ENCODE measurements at places on chromosomes 5 and 9.

- DNase-seq = no peak
These were observed 7.8 kb downstream of the FOXI1 start for GRCh38 chr5:170113522-170113900.

- no peak for DNase-seq
These were observed 103.3 kb downstream of the DIRAS2 start for GRCh38 chr9:90539286-90539685.

GRCh38 chr5:14767053-14767452 is 102.5 kb downstream of the OTULIN start:
- no peak for DNase-seq

- no peak for DNase-seq
These were observed 382.3 kb downstream of the PTPRD start for GRCh38 chr9:10230512-10230911.

- DNase-seq = no peak
These were observed 86.5 kb upstream of the PLPP1 start for GRCh38 chr5:55621229-55621628.

DNA sequence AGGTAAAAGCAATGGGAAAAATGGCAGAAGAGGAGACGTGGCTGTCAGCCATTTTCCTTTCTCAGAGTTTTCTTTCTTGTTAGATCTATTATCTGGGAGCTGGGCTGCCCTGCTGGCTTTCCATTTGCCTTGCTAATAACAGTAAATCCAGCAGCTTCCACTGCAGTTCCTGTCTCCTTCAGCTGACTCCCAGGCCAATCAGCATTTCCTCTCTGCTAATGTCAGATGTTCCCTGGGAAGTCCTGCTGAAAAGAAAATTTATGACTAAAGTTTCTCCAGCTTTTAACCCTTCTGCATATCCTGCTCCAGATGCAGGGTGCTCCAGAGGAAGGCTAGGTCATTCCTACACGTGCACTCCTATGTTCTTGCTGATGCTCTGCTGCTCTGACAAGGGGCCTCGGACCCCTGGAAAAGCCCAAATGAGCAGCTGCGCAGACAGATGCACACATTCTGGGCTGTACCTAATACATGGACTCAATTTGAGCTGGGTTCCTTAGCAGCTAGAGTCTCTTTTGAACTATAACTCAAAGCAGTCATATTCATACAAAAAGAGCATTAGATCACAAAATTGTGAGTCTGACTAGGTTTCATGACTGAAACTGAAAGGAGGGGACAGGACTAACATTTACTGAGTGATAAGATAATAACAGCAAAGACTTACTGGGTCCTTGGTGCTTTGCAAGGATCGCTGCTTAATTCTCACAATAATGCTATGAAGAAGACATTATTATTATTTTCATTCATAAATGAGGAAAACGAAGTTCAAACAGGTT is 182.2 kb downstream of the MAPKAP1 start:
- no peak for DNase-seq

- DNase-seq = no peak
These were observed 163.6 kb downstream of the SPATA31D1 start for GRCh38 chr9:82152181-82152580.

DNA sequence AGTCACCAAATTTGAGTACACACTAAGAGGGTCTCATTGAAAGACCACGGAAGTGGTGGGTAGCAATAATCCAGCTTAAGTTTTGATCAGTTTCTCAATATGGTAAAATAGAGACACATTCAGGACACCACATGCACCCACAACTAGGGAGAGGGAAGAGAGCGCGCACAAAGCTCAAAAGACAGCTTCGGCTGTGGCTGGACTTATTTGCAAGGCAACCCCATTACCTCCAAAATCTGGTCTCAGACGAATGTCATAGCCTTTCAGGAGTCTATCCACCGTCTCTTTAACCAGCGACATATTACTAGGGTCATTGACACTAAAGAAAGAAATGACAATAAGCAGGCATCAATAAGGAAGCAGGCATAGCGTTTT is 443 bp downstream of the GABRB2 start:
- no peak for DNase-seq

DNA sequence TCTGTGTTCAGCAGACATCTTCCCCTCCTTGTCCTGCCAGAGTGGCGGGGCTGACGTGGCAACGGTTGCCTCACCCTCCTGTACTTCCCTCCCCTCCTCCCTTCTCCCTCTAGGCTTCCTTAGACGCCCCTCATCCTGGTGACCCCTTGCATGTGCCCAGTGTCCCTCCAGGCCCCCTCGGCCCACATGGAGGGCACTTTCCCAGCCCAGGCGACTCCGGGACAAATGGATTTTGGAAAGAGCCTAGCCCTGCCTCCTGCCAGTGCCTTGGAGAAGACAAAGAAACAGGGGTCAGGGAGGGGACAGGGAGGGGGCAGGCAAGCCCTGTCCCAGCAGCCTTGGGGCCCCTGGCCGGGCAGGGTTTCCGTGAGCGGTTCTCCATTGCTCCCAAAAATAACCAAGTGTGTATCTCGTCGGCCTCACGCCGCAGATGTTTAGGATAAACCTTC is 38.3 kb upstream of the NEURL1B start:
- DNase-seq = no peak

GRCh38 chr9:72914750-72915149 is 38.1 kb downstream of the ALDH1A1 start:
- DNase-seq = no peak

- no peak for DNase-seq
These were observed 1.3 kb upstream of the DND1 start for GRCh38 chr5:140674629-140675028.

DNA sequence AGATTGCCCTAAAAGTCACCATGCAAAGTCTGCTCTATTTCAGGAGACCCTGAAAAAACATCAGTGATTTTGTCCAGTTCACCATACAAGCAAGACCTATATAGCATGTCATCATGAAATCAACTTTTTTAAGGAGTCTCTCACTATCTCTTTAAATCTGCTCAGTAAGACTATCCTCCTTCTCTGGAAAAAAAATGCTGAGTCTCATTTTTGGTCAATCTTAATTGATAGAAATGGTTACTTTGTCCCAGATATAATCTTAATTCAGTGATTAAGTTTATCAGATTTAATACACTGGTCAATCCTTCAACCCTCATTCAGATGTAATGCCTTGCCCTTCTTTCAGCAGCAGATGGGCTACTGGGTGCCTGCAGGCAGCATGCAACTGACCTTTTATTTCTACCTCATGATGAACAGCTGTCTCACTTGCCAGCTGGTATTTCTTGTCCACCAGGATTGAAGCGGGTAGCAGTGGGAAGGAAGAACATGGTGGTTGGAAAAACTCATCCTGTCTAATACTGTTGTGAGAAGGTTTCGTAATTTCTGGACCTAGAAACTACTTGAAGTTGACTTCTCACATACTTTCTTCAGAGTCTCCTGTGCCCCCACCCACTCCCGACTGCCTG is 375.3 kb downstream of the DNAH5 start:
- no peak for DNase-seq

DNA sequence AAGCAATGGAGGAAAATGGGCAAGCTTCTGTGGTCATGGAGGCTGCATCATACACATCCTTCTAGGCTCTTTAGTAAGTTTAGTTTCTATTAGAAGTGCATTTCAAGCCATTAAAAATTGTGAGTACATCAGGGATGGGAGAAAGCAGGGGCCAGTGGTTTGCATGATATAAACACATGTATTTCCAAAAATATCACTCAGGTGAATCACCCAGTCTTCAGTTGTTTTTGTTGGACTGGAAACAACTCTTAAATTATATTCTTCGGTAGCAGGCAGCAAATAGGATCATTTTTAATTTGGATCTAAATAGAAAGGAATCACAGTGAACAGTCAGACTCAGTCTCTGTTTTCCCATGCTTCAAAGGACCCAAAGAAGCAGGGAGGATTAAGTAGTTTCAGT is 657.9 kb downstream of the TLR4 start:
- no peak for DNase-seq

Measured in psoas muscle (tissue), 8 donors.